GM10248 (cell line): ENCODE measurements at places on chromosomes 4 and X.

GRCh38 chr4:79472036-79472435, 64.0 kb upstream of the GK2 start:
- no peak for DNase-seq

DNA sequence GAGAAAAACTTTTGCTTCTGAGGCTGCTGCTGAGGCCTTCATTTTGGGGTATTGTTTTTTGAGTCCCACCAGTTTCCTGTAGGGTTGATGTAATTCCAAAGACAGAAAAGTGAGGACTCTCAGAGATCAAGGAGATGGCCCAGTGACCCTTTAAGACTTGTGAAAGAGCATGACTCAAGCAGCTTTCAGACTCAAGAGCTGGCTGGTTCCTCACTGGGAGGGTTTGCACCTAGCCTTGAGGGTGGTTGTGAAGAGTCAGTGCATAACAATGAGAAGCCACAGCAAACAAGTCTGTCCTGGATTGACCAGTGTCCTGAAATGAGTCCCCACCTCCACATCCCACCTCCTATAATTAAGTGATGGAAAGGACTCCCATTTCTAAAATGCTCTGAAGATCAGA, 89.2 kb downstream of the NHS start:
- no peak for DNase-seq

- DNase-seq, result no peak
Observed at GRCh38 chr4:61896634-61897033, 696.5 kb downstream of the ADGRL3 start.

DNA sequence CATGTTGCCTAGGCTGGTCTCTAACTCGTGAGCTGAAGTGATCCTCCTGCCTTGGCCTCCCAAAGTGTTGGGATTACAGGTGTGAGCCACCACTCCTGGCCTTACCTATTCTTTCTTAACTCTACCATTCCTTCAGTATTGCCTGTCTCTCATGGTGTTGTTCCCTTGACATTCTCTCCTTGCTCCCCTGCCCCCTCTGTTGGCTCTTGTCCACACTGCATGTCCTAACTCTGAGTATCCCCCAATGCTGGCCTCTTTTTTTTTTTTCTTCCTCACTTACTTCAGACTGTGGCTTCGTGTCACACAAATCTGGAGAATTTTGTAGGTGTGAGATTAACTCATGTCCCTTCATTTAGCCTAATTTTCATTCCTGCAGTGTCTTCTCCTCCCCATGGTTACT, 22.9 kb upstream of the FRMPD4 start:
- DNase-seq, result no peak

DNA sequence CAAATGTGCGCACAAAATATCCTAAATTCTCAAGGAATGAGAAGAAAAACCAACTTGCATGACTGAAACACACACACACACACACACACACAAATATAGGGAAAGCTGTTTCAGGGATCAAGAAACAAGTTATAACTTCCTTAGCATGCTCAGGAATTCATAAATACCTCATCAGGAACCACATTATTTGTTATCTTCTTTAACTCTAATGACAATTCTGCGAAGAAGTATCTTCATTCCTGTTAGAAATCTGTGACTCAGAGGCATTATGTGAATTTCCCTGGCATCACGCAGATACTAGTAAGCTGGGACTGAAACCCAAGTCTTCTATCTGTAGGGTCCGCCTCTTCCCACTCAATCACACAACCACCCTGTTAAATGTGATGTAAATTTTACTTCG, 30.3 kb downstream of the TMPRSS11A start:
- DNase-seq, result no peak

- no peak for DNase-seq
Observed at GRCh38 chrX:153693216-153694086, 5.7 kb downstream of the SLC6A8 start.
